Tibial nerve (tissue), 4 donors: ENCODE measurements at places on chromosomes 2 and 18. TPM values are rescaled to one million over a fixed set of nuclear protein-coding genes. Genes with fewer than 3 reads are reported as not detected.

EFHD1 gene
- total RNA-seq = 46.7 TPM

ALPI gene
- not detected for total RNA-seq

ABCG8 gene
- not detected for total RNA-seq

PROM2 gene
- total RNA-seq = 12.3 TPM

DRC1 gene
- total RNA-seq = 0.90 TPM

SCN9A gene
- total RNA-seq = 8.2 TPM

RAPGEF4 gene
- total RNA-seq = 12.0 TPM

AQP12A gene
- 1.2 TPM for total RNA-seq

CCDC74B gene
- total RNA-seq = 7.2 TPM

ASB18 gene
- total RNA-seq = not detected

AQP12B gene
- 0.22 TPM for total RNA-seq

ACVR1C gene
- 1.4 TPM for total RNA-seq

NPAS2 gene
- 9.0 TPM for total RNA-seq

ATOH8 gene
- 170 TPM for total RNA-seq

RASGRP3 gene
- total RNA-seq = 5.4 TPM

DNA sequence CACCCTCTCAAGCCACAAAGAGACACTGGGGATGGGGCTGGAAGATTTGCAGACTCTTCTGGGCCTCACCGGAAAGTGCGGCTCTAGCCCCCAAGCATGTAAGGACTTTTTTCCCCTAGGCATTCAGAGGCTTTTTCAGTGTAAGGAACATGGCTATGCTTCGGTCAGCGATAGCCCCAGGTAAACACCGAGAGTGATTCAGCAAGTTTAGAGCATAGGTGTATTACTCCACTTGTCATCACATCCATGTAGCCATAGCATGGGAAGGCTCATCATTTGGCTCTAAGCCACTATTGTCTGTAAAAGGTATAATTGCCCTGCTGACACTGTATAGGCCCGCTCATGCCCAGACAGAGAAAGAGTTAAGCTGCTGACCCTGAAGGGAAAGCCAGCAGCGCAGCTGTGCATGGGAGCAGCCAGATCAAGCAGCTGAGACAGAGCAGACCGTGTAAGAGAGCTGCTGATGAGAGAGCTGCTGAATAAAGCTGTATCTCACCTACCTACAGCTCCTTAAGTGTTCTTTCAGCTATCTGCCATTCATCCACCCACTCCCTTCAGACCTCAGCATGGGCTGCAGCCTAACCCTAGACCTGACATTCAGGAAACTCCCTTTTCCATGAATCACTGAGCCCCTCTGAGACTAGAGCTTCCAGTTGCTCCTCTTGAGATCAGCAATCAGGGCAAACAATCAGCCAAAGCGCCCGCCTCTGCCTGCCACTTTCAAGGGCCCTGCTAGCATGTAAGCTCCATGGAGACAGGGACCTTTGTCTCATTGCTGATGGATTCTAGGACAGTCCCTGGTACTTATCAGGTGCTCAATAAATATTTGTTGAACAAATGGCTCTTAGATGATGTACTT, 25.5 kb downstream of the LGALSL start:
- DNase-seq = no peak

- DNase-seq = no peak
Measured at GRCh38 chr2:227888289-227888688, 16.9 kb downstream of the DAW1 start.

DNA sequence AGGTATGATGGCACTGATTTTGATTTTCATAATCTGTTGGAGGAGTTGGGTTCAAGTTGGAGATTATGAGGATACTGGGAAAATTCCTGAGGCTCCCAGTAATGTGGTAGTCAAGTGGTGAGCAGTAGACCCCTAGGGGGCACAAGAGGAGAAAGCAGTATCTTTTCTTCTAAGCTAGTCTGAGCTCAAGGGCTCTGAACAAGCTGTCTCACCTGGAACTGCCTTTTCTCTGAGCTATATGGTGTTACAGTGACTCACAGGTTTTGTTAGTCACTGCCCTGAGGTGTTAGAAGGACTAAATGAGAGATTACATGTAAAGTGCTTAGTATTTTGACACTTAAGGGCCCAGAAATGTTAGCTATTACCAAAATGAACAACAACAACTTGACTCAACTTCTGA, 42.2 kb downstream of the CD302 start:
- no peak for DNase-seq

DNA sequence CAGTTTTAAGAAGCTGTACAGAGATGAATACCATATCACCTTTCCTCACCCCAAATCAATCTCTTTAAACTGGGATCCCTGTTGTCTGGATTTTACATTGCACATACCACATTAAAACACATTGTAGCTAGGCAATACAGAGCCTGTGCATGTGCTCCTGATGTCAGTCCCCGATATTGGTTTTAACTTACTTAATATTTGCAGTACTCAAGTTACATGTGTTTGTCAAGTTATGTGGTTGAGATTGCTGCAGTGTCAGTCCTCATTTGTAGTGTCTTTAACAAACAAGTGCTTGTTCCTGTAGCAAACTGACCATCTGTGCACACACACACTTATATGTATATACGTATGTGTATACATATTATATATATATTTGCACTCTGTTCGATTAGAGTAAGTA, 10.4 kb upstream of the UBE2E3 start:
- DNase-seq = no peak

GRCh38 chr2:123468071-123468470, 557.0 kb upstream of the CNTNAP5 start:
- no peak for DNase-seq

DNA sequence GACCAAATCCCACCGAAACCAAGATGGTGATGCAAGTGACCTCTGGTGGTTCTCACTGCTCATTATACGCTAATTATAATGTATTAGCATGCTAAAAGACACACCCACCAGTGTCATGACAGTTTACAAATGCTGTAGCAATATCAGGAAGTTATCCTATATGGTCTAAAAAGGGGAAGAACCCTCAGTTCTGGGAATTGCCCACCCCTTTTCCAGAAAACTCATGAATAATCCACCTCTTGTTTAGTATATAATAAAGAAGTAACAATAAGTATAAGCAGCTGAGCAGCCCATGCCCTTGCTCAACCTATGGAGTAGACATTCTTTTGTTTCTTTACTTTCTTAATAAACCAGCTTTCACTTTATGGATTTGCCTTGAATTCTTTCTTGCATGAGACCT, 31.0 kb upstream of the FMNL2 start:
- DNase-seq = no peak

GRCh38 chr2:229910832-229911412, 10.9 kb downstream of the TRIP12 start:
- no peak for DNase-seq

- DNase-seq = no peak
Measured at GRCh38 chr2:39136799-39137198, 15.9 kb upstream of the SOS1 start.

- DNase-seq = no peak
Measured at GRCh38 chr2:96156926-96157648, 11.8 kb upstream of the DUSP2 start.

GRCh38 chr18:23658285-23658684, 4.4 kb downstream of the ANKRD29 start:
- no peak for DNase-seq

GRCh38 chr2:9220201-9220600, 13.6 kb downstream of the ASAP2 start:
- DNase-seq = no peak

GRCh38 chr2:184004948-184005672, 593.2 kb upstream of the ZNF804A start:
- no peak for DNase-seq

- DNase-seq = no peak
Measured at GRCh38 chr2:156145976-156146375, 186.5 kb downstream of the NR4A2 start.

- DNase-seq = no peak
Measured at GRCh38 chr2:170024721-170025120, 153.2 kb upstream of the MYO3B start.

DNA sequence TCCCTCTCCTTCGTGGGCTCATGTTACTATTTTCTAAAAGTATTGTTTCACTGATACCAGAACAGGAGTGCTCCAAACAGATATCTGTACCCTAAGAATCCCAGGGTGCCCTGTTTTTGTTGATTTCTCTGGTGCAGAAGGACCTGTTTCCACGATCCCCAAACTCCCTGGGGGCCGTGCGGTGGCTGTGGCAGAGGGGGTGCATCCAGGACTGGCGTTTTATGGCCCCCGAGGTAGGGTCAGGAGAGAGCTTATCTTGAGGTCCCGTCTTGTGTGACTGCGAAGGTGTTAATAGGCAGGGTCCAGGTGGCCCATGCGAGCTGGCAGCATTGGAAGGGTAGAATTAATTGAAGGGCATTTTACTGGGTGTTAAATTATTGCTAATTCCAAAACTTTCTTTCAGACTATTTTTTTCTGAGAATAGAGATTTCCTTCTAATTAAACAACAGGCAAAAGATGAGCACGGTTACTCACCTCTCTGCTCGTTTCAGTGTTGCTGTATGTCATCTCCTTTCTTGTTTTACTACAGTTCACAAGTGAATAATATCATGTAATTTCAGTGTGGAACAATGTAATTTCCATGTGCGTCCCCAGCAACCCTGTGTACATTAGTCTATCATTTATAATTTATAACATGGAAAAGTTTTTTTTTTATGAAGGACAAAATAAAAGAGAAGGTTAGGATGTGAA, 8.2 kb downstream of the TWIST2 start:
- no peak for DNase-seq

GRCh38 chr2:151191001-151191400, 70.7 kb downstream of the RBM43 start:
- no peak for DNase-seq

DNA sequence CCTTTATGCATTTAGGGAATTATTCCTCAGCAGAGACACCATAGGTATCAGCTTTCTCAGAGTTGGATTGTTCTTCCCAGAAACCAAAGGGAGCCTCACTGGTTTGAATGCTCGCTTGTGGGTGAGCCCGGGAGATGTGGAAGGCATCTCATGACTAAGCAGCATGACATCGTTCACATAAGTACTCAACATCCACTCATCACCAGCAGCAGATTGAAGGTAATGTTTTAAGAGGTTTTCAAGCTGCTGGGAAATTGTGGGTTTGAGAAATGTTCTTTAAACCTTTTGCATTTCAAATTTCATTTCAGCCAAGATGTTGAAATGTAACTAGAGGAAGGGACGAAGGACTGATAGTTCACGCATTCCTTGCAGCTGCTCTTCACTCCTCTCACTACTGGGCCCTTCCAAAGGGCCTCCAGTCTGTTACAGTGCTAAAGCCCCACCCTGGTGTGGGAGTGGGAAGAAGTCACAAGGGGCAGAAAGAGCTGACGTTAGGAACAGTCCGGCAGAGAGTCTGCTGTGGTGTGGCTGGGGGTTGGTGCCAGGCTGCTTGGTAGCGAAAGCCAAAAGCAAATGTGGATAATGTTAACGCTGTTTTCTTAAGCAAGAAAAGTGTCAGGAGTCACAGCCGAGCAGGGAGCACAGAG, 324.5 kb upstream of the EPHA4 start:
- no peak for DNase-seq

DNA sequence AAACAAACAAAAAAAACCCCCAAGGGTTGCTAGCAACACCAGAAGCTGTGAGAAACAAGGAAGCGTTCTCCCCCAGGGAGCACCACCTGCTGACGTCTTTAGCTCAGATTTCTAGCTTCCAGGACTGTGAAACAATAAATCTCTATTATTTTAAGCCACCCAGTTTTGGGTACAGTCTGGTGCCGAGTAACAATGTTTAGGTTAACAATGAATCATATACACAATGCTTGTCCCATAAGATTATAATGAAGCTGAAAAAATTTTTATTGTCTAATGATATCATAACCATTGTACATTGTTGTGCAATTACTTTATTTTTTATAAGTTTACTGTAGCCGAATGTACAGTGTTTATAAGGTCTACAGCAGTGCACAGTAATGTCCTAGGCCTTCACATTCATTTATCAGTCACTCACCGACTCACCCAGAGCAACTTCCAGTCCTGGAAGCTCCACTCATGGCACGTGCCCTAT, 72.1 kb upstream of the CAB39 start:
- DNase-seq = no peak

- DNase-seq = no peak
Measured at GRCh38 chr2:55225481-55226020, 6.5 kb downstream of the CLHC1 start.
